Putamen (tissue), 1 donor: ENCODE measurements at places on chromosomes 4 and X.

- DNase-seq, result no peak
These were observed 315.6 kb downstream of the ARHGAP24 start for GRCh38 chr4:85790582-85790981.

- DNase-seq, result peak; percentile 43
These were observed 4.5 kb downstream of the CRMP1 start for GRCh38 chr4:5888222-5889001.

DNA sequence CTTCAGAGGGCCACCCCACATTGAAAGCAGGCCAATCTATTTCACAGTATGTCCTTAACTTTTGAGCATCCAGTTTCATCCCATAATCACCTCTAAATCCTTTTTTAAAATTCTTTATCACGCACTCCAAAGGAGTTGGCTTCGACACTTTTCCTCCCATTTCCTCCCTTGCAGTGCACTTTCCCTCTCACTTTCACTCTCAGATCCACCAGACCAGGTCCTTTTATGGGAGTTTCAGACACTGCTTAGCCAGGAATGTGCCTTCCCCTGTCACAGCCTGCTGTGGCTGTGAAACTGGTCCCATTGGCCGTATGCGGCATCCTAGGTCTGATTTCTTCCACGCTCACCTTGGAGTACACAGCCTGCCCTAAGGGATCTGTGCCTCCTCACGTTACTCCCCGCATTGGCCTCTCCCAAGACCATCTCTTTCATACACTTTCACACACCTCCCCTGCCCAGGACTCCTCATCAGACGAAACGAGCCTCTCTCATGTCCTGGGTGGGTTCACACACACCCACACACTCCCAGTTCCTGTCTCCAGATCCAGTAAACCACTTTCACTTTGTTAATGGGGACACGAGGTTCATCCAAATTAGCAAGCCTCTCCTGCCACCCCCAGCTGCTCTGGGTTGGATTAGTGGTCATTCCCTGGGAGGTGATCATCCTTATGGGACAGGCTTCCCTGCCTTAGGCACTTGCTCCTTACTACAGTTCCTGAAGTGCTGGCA is 10.0 kb upstream of the RHOXF2B start:
- DNase-seq, result no peak

- DNase-seq, result no peak
These were observed 62.6 kb downstream of the MCUB start for GRCh38 chr4:109622626-109623025.

- DNase-seq, result no peak
These were observed 9.0 kb downstream of the UBE2K start for GRCh38 chr4:39706741-39707511.

DNA sequence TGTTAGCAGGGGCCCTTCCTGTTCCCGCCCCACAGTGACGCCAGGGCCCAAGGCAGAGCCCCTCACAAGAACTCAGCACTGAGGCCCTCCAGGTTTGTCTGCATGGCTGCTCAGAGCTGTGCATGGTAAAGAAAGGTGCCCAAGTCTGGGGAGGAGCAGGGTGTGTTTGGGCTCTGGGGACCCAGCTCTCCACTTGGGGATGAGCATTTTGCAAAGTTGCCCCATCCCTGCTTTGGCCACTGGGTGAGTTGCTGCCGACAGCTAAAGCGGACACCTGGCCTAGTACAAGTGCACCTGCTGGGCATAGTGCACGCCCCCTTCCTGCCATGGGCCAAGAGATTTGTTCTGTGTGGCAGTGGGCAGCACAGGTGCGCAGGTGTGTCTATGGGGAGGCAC is 2.0 kb upstream of the MXD4 start:
- DNase-seq, result no peak

DNA sequence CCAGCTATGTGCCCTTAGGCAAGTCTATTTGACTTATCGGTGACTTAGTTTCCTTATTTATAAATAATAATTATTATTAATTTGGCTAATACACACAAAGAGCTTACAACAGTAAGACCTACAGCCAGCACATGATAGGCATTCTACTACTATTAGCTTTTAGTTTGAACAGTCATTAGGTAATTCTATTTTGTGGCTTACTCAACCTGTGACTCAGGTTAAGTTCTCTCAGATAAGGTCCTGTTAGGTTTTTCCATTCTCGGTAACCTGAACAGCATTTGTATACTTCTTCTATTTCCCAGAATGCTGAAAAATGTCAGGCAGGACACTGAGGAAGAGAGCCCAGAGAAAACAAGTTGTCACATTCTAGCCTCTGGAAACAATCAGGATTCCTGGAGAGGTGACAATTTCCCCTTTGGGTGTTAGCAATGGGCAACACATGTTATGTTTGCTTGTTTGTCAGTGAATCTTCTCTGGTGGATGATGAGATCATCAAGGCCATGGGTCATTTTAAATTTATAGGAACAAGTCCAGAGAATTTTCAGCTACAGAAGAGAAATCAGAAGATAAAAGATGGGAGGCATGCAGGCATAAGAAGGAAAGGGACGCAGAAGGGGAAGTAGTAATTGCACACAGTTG is 2144.7 kb downstream of the PCDH7 start:
- no peak for DNase-seq

GRCh38 chrX:103248553-103248952 is 6.4 kb downstream of the TCEAL8 start:
- peak; percentile 4 for DNase-seq

DNA sequence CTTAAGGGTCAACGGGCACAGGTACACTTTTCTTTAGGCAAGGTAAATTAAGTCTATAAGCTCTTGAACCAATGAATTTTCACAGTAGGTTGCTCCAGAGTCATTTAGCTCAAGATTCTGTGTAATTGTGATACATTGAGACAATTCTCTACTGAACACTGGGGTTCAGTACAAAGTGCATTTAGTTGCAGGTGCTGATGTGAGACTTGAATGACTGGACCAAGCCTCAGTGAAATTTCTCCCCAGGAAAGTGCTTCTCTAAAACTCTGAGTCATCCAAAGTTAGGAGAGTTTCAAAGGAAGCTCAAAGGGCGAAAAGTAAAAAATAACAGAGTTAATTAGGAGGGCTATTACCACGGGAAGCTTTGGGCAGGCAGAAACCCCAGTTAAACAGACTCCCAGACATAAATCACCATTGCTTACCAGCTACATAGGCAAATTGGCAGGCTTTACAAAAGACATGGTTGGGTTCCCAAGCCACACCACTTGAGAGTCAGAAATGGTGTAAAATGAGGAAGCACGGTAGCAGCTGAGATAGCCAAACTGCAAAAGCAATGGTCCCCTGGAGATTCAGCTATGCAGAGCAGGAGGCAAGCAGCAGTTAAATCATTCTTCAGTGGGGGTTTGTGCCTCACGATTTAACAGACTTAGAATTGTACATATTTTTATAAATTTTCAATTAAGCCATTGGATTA is 202.6 kb downstream of the PCDH19 start:
- no peak for DNase-seq

- DNase-seq, result no peak
These were observed 72.2 kb downstream of the BLTP1 start for GRCh38 chr4:122224348-122224747.

DNA sequence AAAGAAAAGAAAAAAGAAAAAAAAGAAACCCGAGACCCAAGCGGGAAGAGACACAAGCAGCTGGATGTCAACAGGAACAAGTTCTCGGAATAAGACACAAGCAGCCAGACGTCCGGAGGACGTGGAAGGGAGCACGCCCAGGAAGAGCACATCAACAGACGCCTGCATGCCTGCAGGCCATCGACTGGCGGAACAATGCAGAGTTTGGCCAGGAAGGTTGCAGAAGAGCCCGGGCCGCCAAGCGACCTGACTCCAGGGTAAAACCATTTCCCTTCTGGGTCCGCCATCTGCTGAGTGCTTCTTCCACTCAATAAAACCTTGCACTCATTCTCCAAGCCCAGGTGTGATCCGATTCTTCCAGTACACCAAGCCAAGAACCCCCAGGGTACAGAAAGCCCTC is 95.6 kb upstream of the PRR32 start:
- no peak for DNase-seq

DNA sequence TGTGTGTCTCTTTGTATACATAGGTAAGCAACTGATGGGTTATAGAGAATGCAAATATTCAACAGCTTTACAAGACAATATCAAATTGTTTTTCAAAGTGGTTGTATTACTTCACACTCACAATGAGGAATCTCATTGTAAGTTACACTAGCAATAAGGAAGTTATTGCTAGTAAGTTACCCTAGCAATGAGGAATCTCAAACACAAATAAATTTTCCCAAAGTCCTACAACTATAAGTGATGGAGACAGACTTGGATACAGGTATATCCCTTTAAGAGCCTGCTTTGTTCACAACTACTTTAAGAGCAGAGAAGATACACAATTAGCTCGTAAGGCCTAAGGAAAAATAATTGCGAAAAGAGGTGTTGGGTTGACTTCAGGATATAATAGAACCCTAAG is 28.3 kb upstream of the NWD2 start:
- no peak for DNase-seq
